Right atrium auricular region (tissue), 2 donors: ENCODE measurements at places on chromosomes 5 and 9.

DNA sequence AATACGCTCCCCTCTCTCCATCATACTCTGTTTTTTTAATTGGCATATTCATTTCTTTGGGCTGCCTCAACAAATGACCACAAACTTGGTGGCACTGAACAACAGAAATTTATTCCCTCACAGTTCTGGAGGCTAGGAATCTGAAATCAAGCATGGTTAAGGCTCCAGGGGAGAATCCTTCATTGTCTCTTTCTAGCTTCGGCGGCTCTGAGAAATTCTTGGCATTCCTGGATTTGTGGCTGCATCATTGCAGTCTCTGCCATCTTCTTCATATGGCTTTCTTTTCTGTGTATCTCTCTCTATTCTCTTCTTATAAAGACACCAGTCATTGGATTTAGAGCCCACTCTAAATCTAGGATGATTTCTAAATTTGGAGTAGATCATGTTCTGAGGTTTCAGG lies 10.9 kb upstream of the SLC24A2 start:
- no peak for DNase-seq
- no peaks in the 10 kb centered on the region for H3K36me3 ChIP-seq
- no peaks in the 10 kb centered on the region for H3K27me3 ChIP-seq
- no peaks in the 10 kb centered on the region for H3K4me1 ChIP-seq

DNA sequence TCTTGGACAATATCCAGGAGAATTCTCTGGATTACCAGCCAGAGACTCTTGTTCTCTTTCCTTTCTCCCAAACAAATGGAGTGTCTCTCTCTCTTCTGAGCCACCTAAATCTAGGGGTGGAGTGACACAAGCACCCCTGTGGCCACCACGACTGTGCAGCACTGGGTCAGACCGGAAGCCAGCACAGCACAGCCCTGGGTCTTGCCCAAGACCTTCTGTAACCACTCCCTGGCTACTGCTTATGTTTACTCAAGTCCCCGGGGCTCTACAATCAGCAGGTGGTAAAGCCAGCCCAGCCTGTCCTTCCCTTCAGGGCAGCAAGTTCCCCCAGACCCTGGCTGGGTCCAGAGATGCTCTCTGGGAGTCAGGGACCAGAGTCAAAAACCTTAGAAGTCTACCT lies 110.0 kb upstream of the TUT7 start:
- DNase-seq = no peak
- H3K36me3 ChIP-seq = no peaks in the 10 kb centered on the region
- H3K27ac ChIP-seq = no peak overlapping the region
- H3K4me1 ChIP-seq = no peaks in the 10 kb centered on the region

- H3K27ac ChIP-seq = no peak overlapping the region
- H3K27me3 ChIP-seq = no peaks in the 10 kb centered on the region
- H3K4me1 ChIP-seq = no peaks in the 10 kb centered on the region
- H3K36me3 ChIP-seq = no peaks in the 10 kb centered on the region
- DNase-seq = no peak
Measured at GRCh38 chr5:5383461-5383860, 39.0 kb upstream of the ICE1 start.

DNA sequence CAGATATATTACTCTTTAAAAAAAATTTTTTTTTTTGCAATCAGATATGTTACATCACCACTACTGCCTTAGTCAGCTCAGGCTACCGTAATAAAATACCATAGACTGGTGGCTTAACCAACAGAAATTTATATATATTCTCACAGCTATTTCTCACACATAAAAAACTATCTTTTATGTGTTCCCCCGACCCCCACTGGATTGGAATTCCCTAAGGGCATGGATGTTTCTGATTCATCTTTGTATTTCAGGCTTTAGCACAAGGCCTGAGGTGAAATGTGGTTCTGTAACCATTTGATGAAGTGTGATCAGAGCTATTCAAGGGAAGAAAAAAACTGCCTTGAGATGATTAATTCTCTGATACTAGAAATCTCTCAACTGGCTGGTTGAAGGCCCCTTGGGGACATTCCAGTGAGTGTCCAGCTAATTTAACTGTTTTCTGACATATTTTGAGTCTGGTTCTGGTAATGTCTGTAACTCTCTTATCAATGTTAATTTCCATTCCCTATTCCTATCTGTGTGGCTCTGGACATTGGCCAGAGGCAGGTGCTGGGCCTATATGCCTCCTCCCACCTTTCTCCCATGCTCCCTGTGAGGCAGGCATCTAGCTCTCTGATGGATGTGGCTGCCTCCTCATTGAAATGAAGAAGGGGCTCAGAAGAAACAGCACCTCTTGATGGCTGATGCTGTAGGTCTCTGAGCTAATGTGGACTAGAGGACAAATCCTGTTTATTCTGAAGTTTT lies 2.5 kb downstream of the CD14 start:
- DNase-seq = no peak
- no peak overlapping the region for H3K27ac ChIP-seq
- H3K36me3 ChIP-seq = no peaks in the 10 kb centered on the region
- H3K4me1 ChIP-seq = peaks cover 18% of the 10 kb centered on the region
- H3K27me3 ChIP-seq = no peaks in the 10 kb centered on the region

DNA sequence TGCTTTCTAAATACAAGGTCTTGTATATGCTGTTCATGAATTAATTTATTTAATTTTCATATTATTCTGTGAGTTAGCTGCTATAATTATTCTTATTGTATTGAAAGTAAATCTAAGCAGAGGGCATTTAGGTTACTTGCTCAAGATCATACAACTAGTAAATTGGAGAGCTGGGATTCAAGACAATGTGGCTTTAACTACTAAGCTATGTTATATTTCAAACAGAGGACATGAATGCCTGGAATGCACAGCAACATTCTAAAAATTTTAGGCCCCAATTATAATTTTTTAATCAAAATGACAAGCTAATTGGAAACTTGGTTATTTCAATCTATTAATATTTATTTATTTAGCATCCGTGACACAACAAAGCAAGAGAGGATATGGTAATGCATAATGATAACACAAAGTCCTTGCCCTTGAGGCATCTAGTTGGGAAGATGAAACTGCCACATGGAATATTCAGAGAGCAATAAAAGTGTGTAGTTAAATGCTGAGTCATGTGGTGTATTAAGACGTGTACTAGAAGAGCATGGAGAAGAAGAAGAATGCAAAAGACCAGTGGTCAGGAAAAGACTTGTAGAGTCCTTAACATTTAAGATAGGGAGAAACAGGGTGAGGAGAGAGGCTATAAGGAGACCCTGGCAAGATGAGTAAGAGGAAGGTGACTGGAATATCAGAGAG lies 24.4 kb downstream of the CTXN3 start:
- no peaks in the 10 kb centered on the region for H3K27me3 ChIP-seq
- H3K4me3 ChIP-seq = no peak overlapping the region
- no peaks in the 10 kb centered on the region for H3K4me1 ChIP-seq
- DNase-seq = no peak

DNA sequence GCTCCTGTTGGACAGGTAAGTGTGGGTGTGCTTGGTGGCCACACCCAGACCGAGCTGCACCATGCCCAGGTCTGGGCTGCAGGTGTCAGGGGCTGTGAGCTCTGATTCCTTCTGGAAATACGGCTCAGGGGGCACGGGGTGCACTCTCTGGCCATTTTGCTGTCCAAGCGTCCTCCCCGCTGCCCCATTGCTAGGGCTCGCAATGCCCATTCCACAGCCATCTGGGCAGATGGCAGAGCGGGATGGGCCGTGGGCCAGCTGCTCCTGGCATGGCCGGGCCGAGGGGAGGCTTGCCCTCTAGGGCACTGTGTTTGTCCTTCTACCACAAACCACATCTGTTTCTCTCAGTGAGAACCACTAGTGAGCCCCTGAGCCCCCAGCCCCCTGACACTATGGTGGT lies 67.9 kb upstream of the RXRA start:
- no peaks in the 10 kb centered on the region for H3K36me3 ChIP-seq
- H3K27ac ChIP-seq = no peak overlapping the region
- H3K4me3 ChIP-seq = no peak overlapping the region
- no peaks in the 10 kb centered on the region for H3K27me3 ChIP-seq
- peaks cover 7% of the 10 kb centered on the region for H3K4me1 ChIP-seq
- no peak for DNase-seq

DNA sequence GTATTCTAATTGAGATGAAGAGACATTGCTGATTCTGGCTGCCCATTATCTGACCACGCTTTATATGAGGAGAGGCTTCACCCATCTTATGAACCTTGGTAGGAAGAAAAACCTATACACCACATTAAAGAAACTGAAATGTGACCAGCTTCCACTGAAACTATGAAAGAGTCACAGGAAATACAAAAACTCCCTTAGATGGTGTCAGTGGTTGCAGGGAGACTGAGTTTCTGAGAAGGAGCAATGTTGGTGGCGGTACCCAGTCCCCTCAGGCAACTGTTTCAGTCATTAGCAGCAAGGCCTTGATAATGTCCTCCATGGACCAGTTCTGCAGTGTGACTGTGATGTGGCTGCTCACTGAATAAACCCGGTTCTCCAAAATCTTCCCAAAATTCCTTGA lies 110.5 kb upstream of the FTMT start:
- H3K27me3 ChIP-seq = no peaks in the 10 kb centered on the region
- H3K4me3 ChIP-seq = no peak overlapping the region
- H3K27ac ChIP-seq = no peak overlapping the region
- no peaks in the 10 kb centered on the region for H3K4me1 ChIP-seq
- no peaks in the 10 kb centered on the region for H3K36me3 ChIP-seq

- DNase-seq = no peak
- no peak overlapping the region for H3K27ac ChIP-seq
- no peak overlapping the region for H3K4me3 ChIP-seq
- H3K4me1 ChIP-seq = no peaks in the 10 kb centered on the region
- no peaks in the 10 kb centered on the region for H3K27me3 ChIP-seq
Measured at GRCh38 chr5:174386306-174386705, 338.1 kb upstream of the MSX2 start.

DNA sequence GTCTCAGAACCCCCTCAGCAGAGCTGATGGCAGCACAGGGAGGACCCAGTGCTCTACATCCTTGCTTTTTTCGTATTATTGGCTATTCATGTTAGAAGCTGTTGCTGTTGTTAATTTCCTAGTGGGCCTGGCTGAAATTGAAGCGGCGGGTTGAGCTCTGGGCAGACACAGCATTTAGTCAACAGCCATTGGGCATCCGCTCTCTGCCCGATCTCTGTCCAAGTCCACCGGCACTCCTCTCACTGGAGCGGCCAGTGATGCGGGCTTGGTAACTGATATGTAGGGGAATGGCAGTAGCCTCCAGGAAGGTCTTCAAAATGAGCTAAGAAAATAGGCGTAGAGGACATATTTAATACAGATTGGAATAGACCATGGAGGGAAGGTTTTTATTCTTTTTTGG lies 1.3 kb upstream of the GARNL3 start:
- H3K4me1 ChIP-seq = no peaks in the 10 kb centered on the region
- no peak overlapping the region for H3K4me3 ChIP-seq
- H3K27me3 ChIP-seq = no peaks in the 10 kb centered on the region
- no peak for DNase-seq

DNA sequence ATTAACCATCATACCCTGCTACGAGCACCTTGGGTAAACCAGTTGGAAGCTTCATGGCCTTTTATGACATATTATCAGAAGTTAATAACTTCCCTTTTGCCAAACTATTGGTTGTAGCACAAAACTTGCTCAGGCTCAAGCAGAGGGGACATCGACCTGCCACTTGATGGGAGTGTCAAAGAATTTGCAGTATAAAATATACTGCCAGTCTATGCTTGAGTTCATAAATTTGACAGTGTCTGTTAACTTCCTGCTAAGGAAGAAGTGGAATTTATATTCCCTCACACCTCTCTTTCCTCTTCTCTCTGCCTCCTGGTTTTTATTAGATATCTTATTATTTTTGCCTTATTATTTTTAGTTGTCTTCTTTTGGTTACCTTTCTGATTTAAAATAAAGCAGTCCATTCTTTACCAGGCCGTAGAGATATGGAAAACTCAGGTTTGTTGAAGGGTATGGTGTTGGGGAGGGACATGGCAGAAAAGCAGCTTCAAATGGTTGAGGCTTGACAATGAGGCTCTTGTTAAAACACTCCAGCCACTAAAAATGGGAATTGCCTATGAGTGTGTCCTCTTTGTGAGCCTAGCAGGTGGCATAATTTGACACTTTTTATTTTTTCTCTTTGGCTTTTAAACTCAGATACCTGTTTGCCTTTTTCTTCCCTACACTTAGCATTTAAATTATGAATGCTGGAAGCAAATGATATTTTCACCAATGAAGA lies 298.0 kb downstream of the DOCK8 start:
- H3K27me3 ChIP-seq = no peaks in the 10 kb centered on the region
- H3K4me1 ChIP-seq = no peaks in the 10 kb centered on the region
- no peak overlapping the region for H3K27ac ChIP-seq
- no peaks in the 10 kb centered on the region for H3K36me3 ChIP-seq
- H3K4me3 ChIP-seq = no peak overlapping the region

GRCh38 chr9:14932231-14932630 lies 22.0 kb upstream of the FREM1 start:
- no peaks in the 10 kb centered on the region for H3K4me1 ChIP-seq
- no peak for DNase-seq
- no peaks in the 10 kb centered on the region for H3K27me3 ChIP-seq
- no peaks in the 10 kb centered on the region for H3K36me3 ChIP-seq
- no peak overlapping the region for H3K4me3 ChIP-seq

GRCh38 chr5:133406977-133407632 lies 205.2 kb downstream of the FSTL4 start:
- no peak for DNase-seq
- no peaks in the 10 kb centered on the region for H3K4me1 ChIP-seq
- no peak overlapping the region for H3K27ac ChIP-seq
- no peak overlapping the region for H3K4me3 ChIP-seq
- H3K27me3 ChIP-seq = no peaks in the 10 kb centered on the region

DNA sequence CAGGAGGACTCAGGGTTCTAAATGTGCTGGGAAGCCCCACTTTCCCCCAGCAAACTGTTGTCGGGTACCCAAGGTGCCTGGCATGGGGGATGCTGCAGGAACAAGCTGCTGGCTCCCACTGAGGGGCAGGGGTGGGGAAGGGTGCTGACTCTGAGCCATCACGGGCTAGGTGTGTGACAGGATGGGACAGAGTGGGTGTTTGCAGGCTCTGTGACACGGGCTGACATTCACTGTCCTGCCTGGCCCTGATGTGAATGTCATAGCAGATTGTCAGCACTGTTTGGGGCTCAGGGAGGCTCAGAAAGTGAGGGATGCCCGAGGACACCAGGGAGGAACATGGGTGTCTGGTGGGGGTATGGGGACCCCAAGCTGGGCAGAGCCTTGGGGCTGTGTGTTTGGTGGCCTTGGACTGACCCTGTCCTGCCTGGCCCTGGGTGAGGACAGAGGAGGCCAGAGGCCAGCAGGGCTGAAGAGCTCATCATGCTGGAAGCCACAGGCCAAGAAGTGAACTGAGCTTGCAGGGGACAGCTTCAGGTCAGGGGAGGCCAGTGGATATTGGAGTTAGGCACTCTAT lies 20.6 kb downstream of the WNK2 start:
- no peak for DNase-seq
- no peaks in the 10 kb centered on the region for H3K36me3 ChIP-seq
- no peak overlapping the region for H3K4me3 ChIP-seq
- peak overlapping the region; percentile 93 for H3K27ac ChIP-seq
- H3K4me1 ChIP-seq = peaks cover 93% of the 10 kb centered on the region

- DNase-seq = no peak
- H3K4me1 ChIP-seq = no peaks in the 10 kb centered on the region
- no peak overlapping the region for H3K27ac ChIP-seq
- H3K36me3 ChIP-seq = peaks cover 30% of the 10 kb centered on the region
- H3K4me3 ChIP-seq = no peak overlapping the region
- H3K27me3 ChIP-seq = no peaks in the 10 kb centered on the region
Measured at GRCh38 chr5:175489693-175490443, 11.5 kb downstream of the SFXN1 start.
